Activated T-helper 17 cell treated with anti-CD3 and anti-CD28 coated beads, Interleukin-2, amount 50 U/mL, for 72 hours (primary cell): ENCODE measurements at places on chromosomes 16 and 17.

GRCh38 chr16:53224951-53225533 is 170.3 kb downstream of the CHD9 start:
- peak; percentile 44 for ATAC-seq

- ATAC-seq: no peak
Measured at GRCh38 chr17:69597898-69598692, 183.6 kb downstream of the MAP2K6 start.

DNA sequence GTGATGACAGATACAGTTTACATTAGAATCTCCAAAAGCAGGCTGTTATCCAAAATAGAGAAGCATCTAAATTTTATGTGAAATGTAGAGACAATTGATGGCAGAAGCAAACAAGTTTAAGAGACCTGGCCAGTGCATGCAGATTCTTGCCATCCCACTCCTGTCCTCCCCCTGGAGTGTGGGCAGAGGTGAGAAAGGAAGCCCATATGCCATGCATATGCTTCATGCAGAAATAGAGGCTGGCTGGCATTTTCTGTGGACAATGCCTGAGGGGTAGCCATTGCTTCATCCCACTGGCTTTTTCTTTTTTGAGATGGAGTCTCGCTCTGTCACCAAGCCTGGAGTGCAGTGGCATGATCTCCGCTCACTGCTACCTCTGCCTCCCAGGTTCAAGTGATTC is 382.1 kb downstream of the RBFOX1 start:
- ATAC-seq: no peak

DNA sequence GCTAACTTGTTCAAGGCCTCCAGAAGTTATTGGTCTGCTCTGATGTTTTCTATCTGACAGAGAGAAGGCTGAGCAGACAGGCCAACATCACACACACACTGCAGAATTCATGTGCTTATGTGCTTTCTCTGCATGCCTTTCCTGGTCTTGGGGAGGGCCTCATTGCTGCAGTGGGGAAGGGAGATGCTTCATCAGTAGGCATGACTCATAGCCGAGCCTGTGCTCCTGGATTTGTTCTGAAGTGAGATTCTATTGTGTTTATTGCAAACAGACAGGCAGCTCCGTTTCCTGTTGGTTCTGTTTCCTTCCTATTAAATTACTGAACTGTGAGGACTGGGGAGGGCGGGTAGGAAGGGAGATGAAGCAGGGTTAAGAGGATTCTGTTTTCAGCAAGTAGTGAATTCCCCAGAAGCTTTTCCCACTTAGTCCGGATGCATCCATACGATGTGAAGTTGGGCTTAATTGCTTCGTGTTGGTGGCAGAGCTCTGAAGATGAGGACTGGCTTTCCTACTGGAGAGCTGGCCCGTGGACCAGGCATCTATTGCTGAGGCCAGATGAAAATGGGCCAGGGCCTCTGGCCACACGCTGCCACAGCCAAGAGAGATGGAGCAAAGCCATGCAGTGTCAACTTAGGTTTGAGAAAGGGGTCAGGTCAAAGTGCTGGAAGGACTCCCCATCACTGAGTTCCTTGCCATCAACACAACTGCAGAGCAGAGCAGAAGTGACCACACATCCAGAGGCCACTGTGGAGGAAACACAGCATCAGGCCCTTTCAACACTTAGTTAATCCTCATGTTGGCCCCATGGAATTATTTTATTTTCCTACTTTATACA is 179.3 kb downstream of the UTP18 start:
- ATAC-seq: no peak

GRCh38 chr17:20267459-20267842 is 199.9 kb downstream of the LGALS9B start:
- ATAC-seq: no peak

GRCh38 chr17:73228748-73229236 is 32.9 kb downstream of the CPSF4L start:
- ATAC-seq: no peak

DNA sequence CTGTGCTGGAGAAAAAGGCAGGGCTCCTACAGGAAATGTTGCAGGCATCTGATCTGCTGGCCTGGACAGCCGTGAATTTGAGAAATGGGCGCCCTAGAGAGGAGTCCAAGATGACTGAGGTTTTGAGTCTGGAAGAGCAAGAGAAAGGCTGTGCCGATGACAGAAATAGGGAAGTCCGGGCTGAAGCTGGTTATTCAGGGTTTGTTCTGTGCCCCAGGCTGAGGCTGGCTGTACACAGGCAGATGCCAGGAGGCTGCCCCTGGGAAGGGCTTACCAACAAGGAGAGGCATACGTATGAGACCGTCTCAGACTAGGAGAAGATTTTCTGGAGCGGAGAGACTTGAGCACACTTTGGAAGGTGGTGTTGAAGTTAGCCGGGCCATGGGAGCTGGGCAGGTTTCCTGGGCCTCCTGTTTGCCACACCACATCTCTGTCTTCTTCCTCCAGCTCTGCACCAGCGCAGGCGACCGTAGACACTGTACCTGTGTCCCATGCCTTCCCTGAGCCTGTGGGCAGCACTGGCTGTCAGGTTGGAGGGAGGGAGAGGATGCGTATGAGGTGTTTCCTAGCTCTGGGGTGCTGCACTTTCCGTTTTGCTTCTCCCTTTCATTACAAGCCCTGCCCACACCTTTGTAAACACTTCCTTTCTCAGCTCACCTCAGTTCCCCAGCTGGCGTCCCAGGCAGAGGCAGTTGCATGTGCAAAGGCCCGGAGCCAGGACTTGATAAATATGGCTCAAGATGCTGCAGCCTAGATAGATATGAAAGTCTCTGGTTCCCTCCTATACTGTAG is 80.8 kb downstream of the SPECC1 start:
- no peak for ATAC-seq

DNA sequence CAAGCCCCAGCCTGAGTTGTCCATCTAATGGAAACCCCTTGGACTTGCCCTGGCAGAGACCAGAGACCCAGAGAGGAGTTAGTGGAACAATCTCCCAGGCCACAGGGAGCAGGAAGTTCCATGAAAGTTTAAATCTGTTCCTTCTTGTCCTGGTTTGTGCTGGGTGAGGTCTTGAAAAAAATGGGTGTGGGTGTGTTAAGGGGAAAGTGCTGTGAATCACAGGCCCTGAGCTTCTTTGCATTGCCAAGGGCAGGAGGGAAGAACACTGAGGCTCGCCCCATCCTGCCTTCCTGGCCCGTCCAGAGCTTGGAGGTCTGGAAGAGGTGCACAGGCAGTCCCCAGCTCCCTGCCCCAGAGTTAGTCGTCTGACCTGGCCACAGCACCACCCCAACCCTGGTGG is 2.3 kb downstream of the ADORA2B start:
- ATAC-seq: no peak

GRCh38 chr17:29608986-29609385 is 13.7 kb downstream of the CORO6 start:
- no peak for ATAC-seq

DNA sequence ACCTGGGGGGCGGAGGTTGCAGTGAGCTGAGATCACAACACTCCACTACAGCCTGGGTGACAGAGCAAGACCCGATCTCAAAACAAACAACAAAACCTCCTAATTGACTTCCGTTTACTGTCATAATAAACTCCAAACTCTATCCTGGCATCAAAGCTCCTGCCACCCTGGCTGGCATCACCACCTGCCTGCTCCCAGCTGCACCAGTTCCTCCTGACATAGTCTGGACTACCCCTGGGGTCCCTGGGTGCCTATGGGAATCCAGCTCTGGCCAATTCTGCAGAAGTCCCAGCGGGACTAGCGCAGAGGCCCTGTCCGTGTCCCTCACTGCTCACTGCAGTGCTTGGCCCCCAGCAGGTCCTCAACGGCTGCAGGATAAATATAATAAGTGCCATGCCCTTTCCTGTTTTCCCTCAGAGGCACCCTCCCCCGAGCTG is 723 bp downstream of the NTHL1 start:
- ATAC-seq: no peak

DNA sequence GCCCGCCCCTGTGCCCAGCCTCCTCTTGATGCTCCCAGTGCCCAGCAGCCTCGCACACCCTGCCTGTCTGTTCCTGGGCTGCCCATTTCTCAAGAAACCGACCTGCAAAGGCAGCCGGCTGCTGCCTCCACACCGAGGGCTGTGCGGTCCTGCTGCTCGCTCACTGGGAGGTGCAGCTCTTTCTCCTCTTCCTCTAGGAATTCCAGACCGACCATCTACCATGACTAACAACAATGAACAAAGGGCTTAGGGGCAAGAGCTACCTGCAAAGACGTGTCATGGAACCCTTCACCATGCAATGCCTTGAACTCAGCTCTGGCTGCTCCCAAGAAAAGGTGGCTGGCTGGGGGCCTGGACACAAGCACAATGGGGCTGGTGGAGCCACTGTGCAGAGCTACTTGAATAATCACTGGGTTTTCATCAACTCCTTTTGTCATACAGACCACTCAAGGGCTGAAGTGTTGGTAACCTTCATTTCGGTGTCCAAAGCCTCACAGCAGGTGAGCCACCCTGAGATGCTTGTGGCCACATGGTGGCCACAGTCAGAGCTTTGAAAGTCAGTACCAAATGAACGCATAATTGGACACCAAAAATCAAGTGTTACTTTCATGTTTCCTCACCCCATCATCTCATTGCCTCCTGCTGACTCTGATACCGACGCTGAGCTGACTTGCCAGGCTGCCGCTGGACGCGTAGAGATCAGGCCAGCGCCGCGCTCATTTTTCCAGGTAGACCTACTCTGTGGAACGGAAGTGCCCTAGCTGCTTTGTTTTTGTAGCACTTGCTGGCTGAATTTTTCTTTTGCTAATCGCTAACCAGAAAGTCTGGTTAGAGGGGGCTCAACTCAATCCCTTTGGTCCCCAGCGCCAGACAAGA is 19.8 kb downstream of the CYB561 start:
- ATAC-seq: no peak

- ATAC-seq: no peak
Measured at GRCh38 chr17:70606086-70606485, 436.8 kb downstream of the KCNJ2 start.

- ATAC-seq: no peak
Measured at GRCh38 chr16:1094601-1095449, 1.2 kb downstream of the C1QTNF8 start.

GRCh38 chr17:72152387-72152929 is 31.6 kb downstream of the SOX9 start:
- no peak for ATAC-seq

- ATAC-seq: no peak
Measured at GRCh38 chr16:29678691-29679267, at the start of gene QPRT. TSS of gene QPRT (plus strand) at chr16:29679180. CDS start at chr16:29679198, 18 bp downstream.

DNA sequence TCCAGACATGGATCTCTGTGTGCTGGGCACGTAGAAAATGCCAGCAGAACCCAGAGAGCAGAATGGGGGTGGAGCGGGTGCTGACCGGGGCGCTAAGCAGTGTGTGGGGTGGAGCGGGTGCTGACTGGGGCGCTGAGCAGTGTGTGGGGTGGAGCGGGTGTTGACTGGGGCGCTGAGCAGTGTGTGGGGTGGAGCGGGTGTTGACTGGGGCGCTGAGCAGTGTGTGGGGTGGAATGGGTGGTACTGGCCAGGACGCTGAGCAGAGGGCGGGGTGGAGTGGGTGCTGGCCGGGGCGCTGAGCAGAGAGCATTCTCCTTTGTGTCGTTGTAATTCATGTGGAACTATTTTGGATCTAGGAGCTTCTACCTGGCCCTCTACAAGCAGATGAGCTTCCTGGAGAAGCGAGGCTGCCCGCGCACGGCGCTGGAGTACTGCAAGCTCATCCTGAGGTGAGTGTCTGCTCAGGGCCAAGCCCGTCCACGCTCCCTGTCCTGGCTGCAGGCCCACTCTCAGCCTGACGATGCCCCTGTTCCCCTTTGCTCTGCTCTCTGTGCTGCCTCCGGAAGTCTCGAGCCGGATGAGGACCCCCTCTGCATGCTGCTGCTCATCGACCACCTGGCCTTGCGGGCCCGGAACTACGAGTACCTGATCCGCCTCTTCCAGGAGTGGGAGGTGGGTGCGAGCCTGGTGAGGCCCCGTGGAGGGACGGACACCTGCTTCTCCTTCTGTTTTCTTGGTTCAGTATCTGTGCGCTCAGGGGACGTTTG is 20.3 kb upstream of the MC1R start:
- no peak for ATAC-seq

DNA sequence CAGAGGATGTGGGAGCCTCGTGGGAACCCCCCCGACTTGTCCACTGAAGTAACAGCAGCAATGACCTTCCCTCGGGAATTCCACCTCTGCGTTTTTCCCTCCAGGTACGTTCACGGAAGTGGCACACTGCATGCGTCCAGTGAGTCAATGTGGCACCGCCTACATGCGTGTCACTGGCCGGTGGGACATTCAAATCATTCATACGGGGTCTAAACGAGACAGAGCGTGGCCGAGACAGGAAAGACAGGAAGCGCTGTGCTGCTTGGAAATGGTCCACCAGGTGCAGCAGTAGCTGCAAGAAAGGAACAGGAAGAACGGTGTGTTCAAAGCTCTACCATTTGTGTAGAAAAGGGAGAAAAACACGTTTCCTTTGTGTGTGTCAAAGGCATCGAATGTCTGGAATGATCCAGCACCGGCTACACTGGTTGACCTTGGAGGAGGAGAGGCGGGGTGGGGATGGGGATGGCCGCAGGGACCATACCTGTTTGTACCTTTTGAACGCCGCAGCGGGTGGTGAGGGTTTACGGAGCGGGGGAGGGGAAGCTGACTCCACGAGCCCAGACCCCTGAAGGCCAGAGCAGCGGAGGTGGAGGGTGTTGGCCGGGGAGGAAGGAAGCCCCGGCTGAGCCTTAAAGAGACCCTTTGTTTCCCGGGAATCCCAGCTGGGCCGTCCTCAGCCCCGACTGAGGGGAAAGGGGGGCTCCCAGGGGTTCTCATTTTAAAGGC is 1.7 kb upstream of the PGAP6 start:
- ATAC-seq: peak; percentile 68

- ATAC-seq: no peak
Measured at GRCh38 chr17:40519089-40519775, 17.8 kb upstream of the TNS4 start.
